ENCODE measurements at places on chromosomes 1 and 21.

DNA sequence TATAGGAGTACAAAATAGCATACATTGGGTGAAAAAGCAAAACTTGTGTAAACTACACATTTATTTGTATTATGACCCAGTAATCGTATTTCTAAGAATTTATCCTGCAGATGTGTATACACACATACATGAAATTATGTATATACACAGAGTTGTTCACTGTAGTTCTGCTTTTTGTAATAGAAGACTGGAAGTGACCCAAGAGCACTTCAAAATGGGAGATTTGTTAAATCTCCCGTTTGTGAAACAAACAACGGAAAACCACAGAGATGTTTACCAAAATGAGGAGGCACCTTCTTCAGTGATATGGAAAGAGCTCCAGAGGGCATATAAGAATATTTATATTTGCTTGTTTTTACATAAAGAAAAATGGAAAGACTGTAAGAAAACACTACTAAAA, 18.0 kb upstream of the MNDA start:
- DNase-seq = no peak

- DNase-seq = no peak
Observed at GRCh38 chr1:191993549-191993948, 164.7 kb upstream of the RGS18 start.

DNA sequence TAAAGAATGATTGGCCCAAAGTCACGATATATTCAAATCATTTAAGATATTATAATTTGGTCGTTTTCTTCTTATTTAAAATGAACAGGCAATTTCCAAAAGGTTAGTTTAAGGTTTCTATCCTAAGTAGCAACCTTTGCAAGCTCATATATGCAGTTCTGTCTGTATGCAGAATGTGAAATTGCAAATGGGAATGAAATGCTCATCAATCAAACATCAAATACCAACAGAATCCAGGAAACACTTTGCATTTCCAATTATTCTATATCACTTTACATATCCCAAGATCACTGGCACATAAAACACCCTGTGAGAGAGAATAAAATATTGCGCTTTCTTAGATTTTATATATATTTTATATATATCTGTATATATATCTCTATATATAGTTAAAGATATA, 237.3 kb downstream of the NRIP1 start:
- no peak for DNase-seq

- DNase-seq = no peak
Observed at GRCh38 chr1:172477216-172477615, 33.3 kb upstream of the PIGC start.

GRCh38 chr21:39575775-39576174, 37.0 kb upstream of the B3GALT5 start:
- no peak for DNase-seq

DNA sequence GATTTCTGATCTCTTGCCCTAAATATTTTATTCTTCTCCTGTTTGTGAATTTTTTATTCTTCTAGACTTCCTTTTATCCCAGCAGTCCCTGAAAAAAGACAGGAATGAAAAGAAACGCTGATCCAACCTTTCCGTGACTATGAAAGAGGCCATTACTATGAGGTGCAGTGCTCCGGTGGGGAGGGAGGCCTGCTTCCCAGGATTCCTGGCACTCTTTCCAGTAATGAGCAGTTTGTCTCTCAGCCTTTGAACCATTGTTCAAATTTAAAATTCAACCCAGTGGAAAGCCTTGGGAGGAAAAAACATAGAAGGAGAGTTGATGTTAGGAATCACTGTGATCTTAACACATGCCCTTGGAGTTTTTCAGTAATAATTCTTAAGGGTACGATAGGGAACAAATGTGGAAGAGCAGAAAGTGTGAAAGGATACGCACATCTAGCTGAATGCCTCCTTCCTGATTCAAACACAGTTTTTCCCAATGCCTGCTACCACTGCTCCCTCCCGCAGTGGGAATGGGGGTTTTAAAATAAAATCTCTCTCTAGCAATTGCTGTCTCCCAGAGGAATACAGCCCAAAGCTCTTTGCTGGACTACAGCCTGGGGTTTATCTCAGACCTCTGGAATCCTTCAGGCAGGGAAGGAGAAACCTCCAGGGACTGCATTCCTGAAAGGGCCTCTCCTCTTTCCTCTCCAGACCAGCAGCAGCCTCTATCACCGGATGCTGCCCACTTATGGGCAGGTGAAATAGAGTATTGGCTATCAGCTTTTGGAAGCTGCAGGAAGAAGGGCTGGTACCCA, 6.1 kb downstream of the IER5 start:
- DNase-seq = no peak

DNA sequence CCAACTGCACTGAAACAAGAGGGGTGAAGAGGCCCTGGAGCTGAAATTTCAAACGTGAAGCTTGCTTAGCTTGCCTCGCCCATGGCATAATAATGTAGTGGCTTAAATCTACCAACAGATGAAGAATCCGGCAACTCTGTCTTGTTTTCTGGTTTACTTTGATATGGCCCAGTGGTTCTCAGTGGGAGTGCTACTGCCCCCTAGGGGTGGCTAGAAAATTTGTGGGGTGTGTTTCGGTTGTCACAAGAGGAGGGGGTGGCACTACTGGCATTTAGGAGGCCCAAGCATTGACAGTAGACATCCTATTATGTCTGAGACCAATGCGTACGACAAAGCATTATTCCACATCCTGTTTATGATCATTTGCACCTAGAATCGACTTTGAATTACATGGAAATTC, 51.9 kb upstream of the C8B start:
- DNase-seq = no peak

GRCh38 chr1:176745945-176746344, 283.0 kb downstream of the PAPPA2 start:
- DNase-seq = no peak

DNA sequence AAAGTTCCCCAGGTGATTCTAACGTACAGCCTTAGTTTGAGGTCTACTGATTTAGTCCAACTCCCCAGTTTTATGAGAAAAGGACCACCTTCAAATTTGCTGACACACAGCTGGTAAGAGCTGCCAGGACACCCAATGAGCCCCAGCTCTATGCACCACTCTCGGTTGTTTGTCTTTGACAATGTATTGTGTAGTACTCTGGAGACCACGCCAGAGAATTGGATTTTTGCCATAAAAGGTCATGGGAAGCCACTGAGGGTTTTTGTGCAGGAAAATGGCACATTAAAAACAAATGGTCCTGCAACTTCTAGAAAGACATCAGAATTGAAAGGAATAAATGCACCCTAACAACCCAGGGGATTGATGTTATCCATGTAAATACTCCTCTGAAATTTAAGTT, 7.1 kb upstream of the IER5 start:
- DNase-seq = no peak

GRCh38 chr21:27802816-27803475, 836.1 kb upstream of the ADAMTS5 start:
- DNase-seq = no peak

GRCh38 chr21:15164678-15165303, 100.0 kb upstream of the NRIP1 start:
- no peak for DNase-seq

- DNase-seq = no peak
Observed at GRCh38 chr1:206550446-206550845, 43.1 kb downstream of the RASSF5 start.

- no peak for DNase-seq
Observed at GRCh38 chr1:155051342-155051776, 243 bp downstream of the ADAM15 start.

DNA sequence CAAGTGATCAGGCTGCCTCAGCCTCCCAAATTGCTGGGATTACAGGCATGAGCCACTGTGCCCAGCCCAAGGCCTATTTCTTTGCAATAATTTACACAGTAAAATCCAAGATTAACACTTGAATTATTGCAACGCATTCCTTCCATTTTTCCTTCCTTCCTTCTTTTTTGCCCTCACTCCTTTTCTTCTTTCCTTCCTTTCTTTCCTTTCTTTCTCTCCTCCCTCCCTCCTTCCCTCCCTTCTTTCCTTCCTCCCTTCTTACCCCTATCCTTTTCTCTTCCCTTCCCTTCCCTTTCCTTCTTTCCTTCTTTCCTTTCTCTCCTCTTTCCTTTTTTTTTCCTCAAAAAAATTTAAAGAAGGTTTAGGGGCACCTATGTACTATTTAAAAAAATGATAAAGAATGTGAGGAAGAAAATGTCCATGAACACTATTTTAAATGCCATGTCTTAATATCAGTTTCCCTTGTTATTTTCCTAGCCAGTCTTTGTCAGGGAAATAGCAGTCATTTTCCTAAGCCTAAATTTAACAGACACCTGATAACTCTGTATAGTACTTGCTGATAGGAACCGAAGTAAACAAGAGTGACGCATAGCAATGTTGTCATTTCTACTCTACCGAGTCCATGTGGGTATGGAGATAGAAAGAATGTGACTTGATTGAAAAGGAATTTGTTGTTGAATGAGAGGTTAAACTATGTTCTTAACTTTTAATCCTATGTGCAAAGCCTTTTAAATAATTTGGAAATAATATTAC, 79.8 kb upstream of the HMCN1 start:
- DNase-seq = no peak

DNA sequence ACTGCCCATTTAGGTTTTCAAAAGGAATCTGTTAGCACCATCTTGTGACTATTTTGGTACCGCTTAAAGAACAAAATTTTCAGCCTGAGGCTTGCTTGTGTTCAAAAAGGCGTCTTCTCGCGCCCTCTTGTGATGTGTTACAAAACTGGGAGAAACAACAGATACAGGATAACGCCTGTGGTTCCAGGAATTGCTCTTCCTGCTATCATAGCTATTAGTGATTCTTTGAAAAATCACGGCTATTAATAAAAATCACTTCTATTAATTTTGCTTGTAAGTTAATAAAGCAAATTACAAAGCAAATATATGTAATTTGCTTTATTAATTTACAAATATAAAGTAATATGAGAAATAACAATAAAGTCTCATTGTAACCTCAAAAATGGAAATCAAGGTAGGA, 82.2 kb upstream of the ABCD3 start:
- no peak for DNase-seq

- DNase-seq = no peak
Observed at GRCh38 chr1:151255381-151255780, 847 bp downstream of the PSMD4 start.

GRCh38 chr1:30081379-30082102, 641.8 kb downstream of the MATN1 start:
- no peak for DNase-seq

All from CD4-positive, alpha-beta T cell treated with Interleukin-6 at 100 ng/mL for 8 hours (primary cell).